ENCODE measurements at places on chromosomes 2 and 18.

DNA sequence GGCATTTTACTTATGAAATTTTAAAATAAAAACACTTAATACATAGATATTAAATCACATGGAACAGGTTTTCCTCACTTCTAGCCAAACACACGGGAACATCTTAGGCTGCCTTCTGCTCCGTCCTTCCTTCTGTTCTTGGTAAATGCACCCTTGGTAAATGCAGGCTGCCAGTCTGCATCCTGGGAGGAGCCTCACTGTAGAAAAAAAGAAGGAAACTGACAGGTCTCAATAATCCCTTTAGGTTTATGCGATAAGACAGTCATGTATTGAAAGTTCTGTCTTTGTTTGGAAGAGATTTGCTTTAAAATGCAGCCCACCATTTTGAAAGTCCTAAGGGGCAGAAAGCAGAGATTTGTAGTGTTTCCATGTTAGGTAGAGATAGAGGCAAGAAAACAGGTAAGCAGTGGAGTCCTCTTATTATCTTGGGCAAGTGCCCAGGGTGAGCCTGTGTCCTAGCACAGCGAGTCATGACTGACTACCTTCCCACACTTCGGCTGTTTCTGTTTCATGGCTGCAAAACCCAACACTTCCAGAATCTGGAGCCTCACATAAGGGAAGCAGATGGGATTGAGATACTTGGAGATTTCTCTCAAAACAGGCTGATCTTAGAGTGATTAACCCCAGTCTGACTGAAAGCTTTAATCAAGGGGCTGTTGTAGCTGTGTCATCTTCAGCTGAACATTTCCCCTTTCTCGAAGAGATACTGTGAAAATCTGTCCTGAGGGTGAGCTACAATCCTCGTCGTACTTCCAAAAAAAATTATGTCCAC, 131.4 kb upstream of the MAP3K20 start:
- no peak for DNase-seq

- DNase-seq: no peak
Measured at GRCh38 chr2:209974576-209974975, 27.9 kb upstream of the RPE start.

GRCh38 chr18:63336366-63337099, 17.0 kb upstream of the BCL2 start:
- peak; percentile 92 for DNase-seq

DNA sequence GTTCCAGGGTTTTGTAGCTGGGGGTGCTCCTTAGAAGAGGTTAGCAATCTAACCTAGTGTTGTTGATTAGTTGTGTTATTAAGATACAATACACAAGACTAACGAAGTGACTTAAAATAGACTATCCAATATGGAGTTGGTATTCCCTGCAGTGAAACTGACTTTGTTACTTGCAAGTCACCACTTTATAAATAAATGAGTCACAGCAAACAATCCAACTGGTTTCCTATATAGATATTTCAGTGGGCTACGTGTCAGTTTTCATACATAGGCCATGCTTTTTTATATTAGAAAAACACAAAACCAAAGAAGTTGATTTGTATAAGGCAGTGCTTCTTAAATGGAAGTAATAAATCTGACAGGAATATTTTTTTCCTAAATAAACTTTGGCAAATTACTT, 274.0 kb downstream of the CAMKMT start:
- no peak for DNase-seq

DNA sequence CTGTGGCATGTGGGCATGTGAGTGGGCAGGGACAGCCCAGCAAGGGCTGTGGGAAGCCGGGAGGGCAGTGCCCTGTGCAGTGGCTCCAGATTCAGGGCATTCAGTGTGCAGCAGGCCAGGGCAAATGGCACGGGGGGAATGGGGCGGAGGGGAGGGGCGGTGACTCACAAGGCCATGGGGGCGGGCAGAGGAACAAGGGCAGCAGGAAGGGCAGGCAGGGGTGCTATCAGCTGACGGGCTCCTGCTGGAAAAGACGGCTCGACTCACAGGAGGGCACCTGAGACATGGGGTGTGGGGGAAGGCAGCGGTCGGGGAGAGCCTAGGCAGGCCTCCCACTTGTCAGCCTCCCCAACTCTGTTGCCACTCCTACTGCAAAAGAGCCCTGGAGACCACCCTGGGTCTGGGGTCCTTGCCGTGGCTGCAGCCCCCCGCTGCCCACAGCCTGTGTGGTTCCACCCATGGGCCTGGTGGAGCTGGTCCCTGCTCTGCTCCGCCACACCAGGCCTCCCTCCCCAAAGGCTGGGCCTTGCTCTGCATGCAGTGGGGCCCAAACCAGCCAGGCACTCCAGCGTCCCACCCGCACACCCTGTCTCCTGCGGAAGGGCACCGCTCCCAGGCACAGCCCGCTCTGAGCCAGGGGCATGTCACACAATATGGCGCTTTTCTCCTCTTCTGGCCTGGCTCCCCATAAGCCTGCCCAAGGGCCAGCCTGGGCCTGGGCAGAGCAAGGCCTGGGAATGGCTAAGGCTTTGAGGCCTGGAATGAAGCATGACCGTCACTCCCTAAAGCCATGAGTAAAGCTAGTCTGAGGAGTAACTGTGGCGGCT, 25.9 kb downstream of the HS6ST1 start:
- no peak for DNase-seq

- DNase-seq: no peak
Measured at GRCh38 chr2:9212010-9212635, 5.5 kb downstream of the ASAP2 start.

GRCh38 chr18:10928011-10928771, 221.2 kb downstream of the PIEZO2 start:
- no peak for DNase-seq

DNA sequence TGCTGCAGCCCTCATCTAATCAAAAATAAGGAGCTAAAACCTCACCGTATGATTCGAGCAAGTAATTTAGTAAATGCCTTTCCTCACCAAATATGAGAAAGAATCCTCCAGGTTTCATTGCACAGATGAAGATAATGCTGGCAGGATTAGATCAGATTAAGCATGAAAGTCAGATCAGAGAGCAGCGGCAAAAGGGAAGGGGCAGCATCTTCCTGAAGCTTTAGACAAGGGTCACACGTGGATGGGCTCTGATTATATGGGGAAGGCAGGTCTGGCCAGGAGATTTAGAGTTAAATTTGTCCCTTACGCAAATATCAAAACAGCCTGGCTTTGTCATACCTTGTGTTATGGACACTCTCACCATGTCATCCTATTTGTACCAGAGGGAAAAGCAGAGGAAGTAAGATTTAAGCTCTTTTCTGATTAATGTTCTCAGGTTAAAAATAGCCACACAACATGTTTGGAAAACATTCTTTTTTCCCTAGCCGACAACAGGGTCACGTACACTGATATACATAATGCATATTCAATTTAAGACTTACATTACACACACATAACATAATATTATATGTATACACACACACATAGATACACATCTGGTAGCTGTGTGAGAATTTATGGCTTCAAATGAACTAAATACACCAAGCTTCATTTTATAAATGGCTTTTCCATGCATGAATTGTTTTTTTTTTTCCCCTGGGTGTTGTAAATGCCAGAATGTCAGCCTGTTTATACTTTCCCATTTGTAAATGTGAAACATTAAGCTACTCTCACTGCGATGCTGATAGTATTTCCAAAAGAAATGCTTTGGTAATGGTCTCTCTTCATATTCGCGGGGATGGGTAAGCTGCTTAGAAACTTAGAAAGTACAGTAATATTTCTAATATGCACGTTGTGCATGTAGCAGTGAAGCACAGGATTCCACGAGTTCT, 196.3 kb upstream of the SIX3 start:
- DNase-seq: no peak

DNA sequence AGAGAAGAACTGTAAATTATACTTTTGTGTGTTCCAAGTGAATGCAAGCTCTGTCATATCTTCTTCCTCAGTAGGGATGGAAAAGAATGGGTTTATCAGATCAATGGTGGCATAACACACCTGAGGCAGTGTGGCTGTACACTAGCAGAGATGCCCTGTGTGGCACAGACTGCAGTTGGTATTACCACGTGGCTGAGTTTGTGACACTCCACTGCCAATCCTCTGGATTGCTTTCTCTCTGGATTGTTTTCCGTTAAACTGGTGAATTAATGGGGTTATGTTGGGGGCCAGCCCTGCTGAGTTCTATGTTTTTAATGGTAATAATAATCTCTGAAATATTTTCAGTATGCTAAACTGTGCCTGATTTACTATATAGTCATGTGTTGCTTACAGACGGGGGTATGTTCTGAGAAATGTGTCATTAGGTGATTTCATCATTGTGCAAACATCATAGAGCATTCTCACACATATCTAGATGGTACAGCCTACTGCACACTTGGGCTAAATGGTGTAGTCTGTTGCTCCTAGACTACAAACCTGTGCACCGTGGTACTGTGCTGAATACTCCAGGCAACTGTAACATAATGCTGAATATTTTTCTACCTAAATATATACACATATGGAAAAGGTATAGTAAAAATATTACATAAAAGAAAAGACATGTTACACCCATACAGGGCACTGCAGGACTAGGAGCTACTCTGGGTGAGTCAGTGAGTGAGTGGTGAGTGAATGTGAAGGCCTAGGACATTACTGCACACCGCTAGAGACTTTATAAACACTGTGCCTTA, 84.7 kb upstream of the ST6GAL2 start:
- DNase-seq: no peak

GRCh38 chr18:58501066-58501896, 127.6 kb downstream of the ALPK2 start:
- no peak for DNase-seq

GRCh38 chr2:122083256-122084048, 328.0 kb downstream of the TSN start:
- DNase-seq: no peak

DNA sequence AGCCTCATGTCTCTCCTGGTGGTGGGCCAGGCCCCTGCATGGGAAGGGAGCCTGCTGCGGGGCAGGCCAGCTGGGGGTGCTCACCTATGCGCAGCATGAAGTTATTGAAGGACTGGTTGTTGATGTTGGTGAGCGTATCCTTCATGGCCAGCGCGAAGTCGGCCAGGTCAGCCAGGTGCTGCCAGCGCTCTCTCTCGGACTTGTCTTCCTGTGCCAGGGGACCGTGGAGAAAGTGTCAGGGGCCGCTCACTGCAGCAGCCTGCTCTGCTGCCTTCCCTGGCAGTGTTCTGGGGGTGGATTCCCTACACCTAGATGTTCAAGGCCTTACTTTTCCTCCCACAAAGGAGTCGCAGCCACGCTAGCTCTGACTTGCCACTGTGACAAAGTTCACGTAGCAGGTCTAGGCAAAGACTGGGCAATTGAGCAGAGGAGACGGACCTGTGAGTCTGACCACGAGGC, 28.2 kb downstream of the CENPO start:
- no peak for DNase-seq

- DNase-seq: no peak
Measured at GRCh38 chr2:236175548-236176150, 7.5 kb upstream of the GBX2 start.

- no peak for DNase-seq
Measured at GRCh38 chr2:233928594-233929351, 11.6 kb downstream of the TRPM8 start.
